ENCODE measurements at places on chromosomes 1 and 21.

GRCh38 chr1:75265792-75266191 lies 131.6 kb downstream of the LHX8 start:
- peak; percentile 13 for DNase-seq

GRCh38 chr1:159992161-159992560 lies 38.1 kb upstream of the SLAMF9 start:
- DNase-seq: no peak

DNA sequence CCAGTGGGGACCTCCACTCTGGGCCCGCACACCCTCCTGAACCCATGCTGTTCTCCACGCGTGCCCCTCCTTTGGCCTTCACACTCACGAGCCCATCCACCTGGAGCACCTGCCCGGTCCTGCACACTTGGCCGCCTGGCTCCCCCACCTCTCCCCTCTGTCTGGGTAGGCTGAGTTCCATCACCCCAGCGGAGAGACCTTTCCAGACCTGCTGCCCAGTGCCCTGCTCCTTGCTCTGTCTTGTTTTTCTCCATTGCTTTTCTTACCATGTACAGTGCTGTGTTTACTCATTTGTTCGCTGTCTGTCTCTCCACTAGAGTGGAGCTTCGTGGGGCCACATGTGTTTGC lies 351.0 kb upstream of the VAMP3 start:
- DNase-seq: no peak

GRCh38 chr1:239434181-239434580 lies 47.8 kb downstream of the CHRM3 start:
- no peak for DNase-seq

- DNase-seq: no peak
These were observed 7.5 kb upstream of the IFFO2 start for GRCh38 chr1:18963968-18964367.

DNA sequence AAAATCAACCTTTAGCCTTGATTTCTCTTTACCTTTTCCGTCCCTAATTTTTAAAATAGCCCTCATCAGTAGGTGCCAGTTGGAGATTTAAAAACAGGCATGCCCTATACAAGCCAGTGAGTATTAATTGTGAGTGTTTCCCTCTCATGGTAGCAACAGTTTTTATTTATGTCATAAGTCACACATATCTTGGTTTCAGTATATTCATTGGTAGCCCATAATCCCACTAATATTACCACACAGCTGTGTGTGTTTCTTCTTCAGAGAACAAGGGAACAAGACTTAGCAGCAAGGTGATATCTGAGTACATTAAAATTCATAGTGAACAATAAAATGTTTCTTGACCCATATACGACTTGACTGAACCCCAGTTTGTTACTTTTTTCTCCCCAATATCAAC lies 68.6 kb upstream of the HSPA13 start:
- DNase-seq: no peak

- no peak for DNase-seq
These were observed 1.4 kb downstream of the PRAMEF18 start for GRCh38 chr1:13224480-13225060.

DNA sequence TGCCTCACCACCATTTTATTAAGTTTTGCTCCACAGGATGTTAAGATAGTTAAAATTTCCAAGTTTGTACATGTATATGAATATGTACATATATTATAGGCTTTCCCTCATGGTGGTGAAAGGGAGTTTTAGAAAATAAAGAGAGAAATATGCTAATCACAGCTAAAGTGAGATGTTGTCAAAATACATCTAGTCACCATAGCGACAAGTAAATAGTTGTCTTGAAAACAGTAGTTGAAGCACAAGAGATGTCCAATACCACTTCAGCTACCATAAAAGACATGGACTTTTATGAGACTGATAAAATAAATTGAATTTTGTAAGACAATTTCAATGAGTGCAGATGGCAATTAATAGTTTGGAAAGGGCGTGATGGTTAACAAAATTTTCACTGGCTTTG lies 1600.0 kb downstream of the BRINP3 start:
- DNase-seq: no peak

DNA sequence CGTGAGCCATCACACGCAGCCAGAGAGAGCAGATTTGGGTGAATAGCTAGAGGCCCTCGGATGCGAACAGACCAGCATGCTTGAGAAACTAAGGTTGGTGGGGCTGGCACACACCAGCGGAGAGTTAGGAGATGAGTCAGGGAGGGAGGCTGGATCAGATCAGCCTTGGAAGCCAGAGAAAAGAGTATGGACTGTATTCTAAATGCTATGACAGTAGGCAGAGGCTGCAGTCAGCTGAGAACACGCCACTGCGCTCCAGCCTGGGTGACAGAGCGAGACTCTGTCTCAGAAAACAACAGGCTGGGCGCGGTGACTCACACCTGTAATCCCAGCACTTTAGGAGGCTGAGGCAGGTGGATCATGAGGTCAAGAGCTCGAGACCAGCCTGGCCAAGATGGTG lies 4.0 kb upstream of the PLEKHM2 start:
- no peak for DNase-seq

- DNase-seq: no peak
These were observed 15.2 kb downstream of the PM20D1 start for GRCh38 chr1:205834751-205835150.

DNA sequence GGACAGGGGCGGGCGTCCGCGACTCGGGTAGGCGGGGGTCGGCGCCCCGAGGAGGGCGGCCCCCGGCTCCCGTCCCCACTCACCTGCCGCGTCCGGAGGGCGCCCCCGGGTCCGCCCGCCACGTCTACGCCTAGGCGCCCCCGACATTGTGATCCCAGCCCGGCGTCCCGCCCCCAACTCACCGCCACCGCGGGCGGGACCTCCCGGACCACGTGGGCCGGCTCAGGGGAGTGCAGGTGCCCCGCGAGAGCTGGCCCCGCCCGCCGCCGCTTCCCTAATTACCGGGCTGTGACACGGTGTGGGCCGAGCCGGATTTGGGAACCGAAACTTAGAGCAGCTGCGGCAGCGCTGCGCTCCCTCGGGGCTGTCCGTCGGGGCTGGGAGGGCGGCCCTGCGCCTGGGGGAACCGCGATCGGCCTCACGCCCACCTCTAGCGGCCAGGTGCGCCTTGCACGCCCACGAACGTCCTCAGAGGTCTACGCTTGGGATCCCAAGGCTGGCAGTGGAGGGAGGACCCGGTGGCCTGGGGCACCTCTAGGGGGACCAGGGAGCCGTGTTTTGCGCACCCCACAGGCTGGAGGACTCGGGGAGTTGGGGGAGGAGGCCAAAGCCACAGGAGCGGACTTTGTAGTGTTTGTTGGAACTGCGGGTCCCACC lies 521 bp upstream of the NADK start:
- peak; percentile 54 for DNase-seq

- DNase-seq: no peak
These were observed 64.4 kb upstream of the GRHL3 start for GRCh38 chr1:24254783-24255182.

DNA sequence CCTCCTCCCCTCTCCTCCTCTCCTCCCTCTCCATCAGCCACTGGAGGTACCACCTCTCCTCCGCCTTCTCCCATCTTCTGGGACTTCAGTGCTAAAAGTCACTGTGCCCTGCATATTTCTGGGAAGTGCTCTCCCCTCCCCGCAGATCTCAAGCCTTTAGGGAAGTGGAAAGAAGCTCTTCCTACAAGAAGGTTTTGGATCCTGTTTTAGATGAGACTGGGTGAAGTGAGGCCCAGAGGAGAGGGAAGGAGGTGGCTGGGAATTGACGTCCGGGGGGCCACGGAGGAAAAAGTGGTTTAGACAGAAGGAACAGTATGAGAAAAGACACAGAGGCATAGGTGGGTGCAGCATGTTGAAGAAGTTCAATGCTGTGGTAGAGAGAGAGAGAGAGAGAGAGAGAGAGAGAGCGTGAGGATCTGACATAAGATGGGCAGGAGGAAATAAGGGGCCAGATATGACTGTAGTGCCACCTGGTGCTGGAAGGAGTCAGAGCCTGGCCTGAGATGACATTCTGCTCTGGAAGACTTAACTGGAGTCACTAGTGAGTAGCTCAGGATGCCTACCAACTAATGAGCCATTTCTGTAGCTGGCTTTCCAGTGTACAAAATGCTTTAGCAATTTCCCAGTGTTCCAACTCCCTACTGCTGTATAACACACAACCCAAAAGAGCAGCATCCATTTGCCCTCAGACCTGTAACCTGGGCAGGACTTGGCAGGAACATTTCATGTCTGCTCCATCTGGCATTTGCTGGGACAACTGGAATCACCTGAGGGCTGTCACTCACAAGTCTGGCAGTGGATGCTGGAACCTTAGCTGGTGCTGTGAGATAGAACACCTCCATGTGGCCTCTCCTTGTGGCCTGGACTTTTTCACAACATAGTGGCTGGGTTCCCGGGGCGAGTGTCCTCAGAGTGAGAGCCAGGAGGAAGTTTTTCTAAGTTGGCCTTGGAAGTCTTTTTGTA lies 16.6 kb upstream of the ZSCAN20 start:
- DNase-seq: peak; percentile 51

DNA sequence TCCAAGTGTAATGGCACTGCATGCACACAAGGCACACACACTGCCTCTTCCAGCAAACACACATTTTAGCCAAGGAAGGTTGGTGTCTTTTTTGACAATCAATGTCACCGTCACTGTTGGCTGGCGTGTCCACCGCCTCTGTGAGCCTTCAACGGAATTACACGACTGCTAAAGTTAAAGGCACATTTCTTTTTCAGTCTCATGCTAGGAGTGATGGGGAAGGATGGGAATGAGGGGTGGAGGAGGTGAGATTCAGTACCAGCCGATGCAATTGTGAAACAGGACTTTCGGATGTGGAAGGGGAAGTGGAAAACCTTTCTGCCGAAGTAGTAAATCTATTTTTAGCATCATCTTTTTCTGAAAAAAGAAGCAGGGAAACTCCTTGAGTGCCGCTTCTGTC lies 1.4 kb downstream of the ELAVL4 start:
- peak; percentile 60 for DNase-seq

GRCh38 chr1:23664837-23665795 lies 26.5 kb upstream of the RPL11 start:
- no peak for DNase-seq

- no peak for DNase-seq
These were observed 162.7 kb upstream of the COL6A1 start for GRCh38 chr21:45818904-45819285.

GRCh38 chr1:55250399-55251075 lies 35.4 kb upstream of the USP24 start:
- DNase-seq: no peak

DNA sequence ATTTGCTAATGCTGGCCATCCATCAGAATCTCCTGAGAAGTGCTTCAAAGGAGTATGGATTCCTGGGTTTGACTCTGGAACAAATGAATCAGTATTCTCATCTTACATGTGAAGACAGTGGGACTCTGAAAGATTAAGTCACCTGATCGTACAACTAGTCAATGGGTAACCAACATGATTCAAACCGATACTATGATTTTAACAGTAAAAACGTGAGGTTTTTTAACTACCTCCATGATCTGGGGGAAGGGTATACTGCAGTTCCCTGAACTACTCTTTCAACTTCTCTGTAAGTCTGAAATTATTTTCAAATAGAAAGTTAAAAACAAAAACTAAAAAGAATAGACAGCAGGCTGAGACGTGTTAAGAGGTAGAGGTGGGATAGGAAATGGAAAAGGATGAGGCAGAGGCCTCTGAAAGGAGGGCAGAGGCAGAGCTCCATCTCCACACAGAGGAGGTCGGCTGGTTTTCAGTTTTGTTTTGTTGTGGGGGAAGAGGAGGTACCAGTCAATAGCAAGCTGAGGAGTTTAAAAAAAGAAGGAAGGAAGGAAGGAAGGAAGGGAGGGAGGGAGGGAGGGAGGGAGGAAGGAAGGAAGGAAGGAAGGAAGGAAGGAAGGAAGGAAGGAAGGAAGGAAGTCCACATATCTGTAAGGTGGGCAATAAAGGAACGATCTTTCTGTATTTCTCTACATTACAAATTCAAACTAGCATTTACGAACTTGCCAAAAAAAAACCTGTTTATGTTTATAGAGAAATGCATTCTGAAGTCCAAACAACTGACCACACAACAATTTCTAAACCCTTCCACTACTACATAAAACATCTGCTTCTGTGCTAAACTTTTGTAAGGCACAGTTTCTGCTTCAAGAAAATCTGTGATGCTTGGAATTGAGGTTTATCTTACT lies 213.1 kb downstream of the RERE start:
- DNase-seq: no peak

GRCh38 chr1:1680031-1680911 lies 12.3 kb downstream of the SLC35E2B start:
- no peak for DNase-seq

DNA sequence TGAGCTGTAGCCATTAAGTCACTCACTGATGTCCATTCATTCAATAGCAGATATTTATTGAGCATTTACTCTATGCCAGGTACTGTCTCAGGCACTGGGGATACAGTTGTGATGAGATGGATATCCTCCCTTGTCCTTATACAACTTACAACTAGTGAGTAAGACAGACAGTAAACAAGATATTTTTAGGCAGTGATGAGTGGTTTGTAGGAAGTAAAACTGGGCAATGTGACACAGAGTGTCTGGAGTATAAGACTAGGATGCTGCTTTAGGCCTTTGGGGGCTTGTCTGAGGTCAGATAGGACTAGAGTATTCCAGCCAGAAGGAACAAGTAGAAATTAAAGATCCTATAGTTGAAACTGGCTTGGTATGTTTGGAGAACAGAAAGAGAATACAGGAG lies 41.4 kb downstream of the NOS1AP start:
- no peak for DNase-seq

- peak; percentile 26 for DNase-seq
These were observed 10.4 kb downstream of the C1orf226 start for GRCh38 chr1:162391790-162392563.

DNA sequence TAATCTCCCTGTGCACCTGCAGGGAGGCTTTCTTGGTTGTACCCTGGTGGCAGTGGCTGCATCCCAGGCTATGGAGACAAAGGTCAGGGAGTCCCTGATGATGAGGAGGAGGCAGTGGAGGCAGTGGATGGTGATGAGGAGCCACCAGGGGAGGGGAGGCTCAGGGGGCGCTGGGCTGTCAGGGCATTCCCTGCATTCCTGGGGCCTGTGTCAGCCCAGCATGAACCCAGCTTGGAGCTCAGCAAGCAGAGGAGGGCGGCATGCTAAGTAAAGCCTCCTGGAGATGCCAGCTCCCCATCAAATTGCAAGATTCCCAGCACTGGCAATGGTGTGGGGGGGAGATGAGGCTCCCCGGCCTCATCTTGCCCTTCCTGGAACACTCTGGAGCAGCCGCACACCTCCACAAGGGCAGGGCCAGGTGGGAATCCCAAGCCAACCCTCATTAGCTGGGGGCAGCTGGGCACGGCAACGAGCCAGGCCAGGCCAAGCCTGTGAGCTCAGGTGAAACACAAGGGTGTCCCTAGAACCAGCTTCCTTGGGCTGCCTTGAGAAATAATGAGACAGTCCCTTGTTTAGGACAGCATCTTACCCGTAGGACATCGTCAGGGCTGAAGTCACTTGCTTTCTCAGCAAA lies 469.5 kb downstream of the MATN1 start:
- no peak for DNase-seq

GRCh38 chr1:178692564-178693327 lies 32.3 kb upstream of the RALGPS2 start:
- DNase-seq: no peak

Measured in SHP77 (cell line).